Epithelial cell of prostate (primary cell): ENCODE measurements at places on chromosomes 2 and 18.

GRCh38 chr18:43526426-43527145 lies 249.3 kb upstream of the SYT4 start:
- no peak for DNase-seq

GRCh38 chr2:3827673-3828575 lies 124.5 kb downstream of the DCDC2C start:
- peak; percentile 41 for DNase-seq

- no peak for DNase-seq
Observed at GRCh38 chr18:62974388-62974787, 259.0 kb downstream of the PHLPP1 start.

DNA sequence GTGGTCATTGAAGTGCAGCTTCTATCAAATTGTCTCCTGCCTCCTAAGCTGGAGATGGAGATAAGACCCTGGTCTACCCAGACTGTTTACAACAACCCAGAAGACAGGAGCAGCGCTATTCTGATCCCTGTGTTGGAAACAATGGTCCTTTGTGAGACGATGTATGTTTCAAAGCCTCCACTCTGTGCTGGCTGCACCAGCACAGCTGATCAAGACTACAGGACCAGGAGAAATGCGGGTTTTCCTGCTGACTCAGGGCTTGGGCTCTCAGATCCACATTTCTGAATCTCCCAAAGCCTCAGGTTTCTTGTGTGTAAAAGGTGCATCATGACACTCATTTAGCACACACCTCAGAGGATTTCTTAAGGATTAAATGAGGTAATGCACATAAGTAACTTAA lies 92.0 kb downstream of the POU3F3 start:
- no peak for DNase-seq

- DNase-seq: no peak
Observed at GRCh38 chr2:214775971-214776370, 33.5 kb downstream of the BARD1 start.

DNA sequence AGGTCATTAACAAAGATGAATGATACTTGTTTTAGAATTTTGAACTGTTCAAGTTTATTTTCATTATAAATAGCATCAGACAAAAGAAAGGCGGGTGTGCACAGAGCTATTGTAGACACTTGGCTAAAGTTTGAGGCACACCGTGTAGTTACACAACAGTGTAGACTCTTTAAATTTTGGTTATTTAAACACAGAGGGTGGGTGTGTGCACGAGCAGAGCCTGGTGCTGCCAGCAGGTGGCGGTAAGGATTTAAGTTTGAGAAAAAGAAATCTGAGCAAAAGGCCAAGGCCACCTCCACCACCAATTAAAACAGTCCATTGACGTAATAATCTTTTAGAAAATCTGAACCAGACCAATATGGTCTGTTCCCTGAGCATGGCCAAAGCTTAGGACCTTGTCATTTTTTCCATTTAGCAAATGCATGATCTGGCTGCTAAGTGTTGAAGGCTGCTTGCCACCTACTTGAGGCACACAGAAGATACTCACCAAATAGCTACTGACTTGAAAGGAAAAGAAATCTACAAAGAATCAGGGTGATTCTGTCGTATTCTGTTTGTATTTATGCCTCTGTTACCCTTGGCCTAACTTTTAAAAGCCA lies 14.3 kb downstream of the COPS7B start:
- DNase-seq: no peak
